ENCODE measurements at places on chromosomes 3 and 15.

- no peak for DNase-seq
Measured at GRCh38 chr3:48367201-48367600, 4.8 kb upstream of the FBXW12 start.

DNA sequence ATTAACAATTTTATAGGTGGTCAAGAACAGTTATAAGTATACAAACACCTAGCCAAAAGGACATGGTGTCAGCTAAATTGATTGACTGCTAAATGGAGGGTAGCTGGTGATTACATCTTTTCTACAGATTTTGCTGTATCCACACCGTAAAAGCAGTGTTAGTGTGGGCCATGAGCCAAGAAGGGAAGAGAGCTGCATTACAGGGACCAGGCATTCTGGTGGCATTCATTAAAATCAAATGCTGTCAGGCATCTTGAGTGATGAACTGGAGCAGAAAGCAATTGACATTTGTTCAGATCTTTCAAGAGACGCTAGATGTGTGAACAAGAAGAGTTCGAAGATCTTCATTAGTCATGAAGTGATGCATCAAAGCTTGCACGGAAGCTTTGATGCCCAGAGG, 177.9 kb downstream of the ARPP21 start:
- no peak for DNase-seq

DNA sequence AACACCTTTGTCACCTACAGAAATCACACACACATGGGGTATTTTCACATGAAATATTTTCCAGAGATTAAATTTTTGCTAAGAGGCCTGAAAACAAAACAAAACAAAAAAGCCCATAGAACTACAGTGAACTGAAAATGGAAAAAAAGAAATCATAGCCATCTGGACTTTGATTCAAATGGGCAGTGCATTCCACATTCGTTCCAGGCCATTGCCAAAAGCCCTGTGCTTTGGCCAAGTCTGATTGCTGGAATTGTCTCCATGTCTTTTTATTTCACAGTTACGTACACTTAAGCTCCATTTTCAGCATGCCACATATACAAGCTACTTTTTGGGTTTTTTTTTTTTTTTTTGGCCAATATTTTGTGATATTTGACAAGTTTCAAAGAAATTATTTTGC, 47.1 kb downstream of the TFG start:
- no peak for DNase-seq

DNA sequence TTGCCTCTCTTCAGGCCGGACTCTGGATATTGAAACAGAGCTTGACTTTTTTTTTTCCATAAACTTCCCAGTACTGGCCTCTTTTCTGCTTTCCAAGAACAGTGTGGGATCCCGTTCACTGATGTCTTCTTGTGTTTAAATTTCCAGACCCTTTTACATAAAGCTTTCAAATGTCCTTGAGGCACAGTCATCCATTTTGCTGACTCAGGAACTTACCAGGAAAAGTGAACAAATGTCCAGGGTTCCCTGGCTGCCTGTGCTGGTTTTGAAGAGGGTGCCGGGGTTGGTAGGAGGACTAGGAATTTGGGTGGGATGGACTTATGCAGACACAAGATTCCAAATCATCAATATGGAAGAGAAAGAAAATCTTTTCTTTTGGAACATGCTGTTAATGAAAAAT, 68.1 kb downstream of the CHDH start:
- no peak for DNase-seq

DNA sequence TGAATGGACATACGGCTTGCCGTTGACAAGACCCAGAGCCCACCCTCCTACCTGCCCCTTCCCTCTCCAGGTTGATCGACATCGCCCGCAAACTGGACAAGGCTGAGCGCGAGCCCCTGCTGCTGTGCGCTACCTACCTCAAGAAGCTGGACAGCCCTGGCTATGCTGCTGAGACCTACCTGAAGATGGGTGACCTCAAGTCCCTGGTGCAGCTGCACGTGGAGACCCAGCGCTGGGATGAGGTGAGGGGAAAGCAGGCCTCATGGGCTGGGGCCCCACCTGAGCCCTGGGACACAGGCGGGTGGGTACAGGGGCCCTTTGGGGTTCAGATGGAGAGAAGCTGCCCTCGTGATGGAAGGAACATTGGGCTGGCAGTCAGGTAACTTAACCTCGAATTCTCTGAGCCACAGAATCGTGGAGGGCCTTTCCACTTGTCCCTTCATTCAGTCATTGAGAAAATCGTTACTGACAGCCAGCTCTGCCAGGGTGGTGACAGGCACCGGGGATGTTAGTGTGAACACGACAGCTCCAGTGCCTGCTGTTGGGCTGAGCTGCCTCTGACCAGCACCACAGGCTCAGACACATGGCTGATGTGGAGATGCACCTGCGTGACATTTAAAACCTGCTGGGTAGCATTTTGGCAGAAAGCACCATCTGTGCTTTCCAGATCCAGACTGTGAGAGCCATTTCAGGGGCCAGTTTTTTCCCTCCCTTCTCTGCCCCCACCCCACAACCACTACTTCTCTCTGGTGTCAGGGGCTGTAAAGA, 25.6 kb upstream of the RHO start:
- no peak for DNase-seq

DNA sequence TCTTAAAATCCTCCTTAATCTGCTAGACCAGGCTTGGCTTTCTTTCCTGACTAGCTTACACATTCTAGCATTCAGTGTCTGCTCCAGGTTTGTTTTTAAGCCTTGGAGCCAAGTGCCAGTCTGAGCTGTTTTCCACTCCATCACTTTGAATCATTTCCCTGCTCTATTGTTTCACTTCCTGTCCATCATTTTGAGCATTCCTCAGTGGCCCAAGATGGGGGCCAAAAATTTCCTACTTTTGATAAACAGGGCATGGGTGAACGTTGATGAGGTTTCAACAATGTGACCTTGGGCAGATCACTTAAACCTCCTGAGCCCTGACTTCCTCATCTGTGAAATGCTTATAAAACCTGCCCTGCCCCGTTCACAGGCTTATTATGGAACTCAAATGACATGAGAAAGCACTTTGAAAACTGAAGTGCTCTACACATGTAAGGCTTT, 4.4 kb downstream of the CYP19A1 start:
- DNase-seq = no peak

- no peak for DNase-seq
Measured at GRCh38 chr15:87672309-87673288, 583.9 kb downstream of the NTRK3 start.

DNA sequence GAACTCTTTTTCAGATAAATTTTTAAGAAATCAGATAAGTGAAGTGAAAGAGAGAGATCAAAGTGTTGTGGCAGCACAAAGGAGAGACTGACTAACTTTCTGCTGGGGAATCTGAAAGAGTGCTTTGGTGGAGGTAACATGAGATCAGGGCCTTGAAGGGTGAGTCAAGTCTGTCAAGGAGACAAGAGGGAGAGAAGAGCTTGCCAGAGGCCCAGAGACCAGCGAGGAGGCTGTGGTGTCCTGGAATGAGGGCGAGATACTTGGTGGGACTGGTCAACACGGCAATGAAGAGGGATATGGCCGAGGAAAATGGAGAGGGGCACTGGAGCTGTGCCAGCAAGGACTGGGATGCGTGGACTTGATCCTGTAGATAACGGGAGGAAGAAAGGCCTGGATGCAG, 4.6 kb downstream of the TADA3 start:
- no peak for DNase-seq
